GM10248 (cell line): ENCODE measurements at places on chromosomes 11 and 22.
A peak's percentile ranks its signal among the peaks of the same experiment; 100 is the strongest.

- no peak for DNase-seq
Measured at GRCh38 chr11:3104051-3104714, 47.0 kb upstream of the CARS1 start.

DNA sequence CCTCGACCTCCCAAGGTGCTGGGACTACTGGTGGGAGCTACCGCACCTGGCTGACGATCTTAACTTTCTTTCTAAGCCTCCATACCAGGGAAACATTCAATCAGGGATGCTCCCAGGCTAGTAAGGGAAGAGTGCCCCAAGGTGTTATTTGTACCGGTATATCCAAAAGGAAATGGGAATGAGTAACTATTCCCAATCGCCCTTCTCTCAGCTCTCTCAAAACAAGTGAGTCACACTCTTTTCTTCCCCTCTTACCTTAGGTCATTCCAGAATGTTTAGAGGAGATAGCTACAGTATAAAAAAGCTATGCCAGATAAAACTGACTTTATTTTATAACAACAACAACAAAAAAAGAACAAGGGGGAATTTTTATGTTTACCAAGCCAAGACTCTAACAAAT is 13.7 kb downstream of the DCDC1 start:
- DNase-seq = no peak

GRCh38 chr22:25777870-25778269 is 35.9 kb downstream of the MYO18B start:
- peak; percentile 51 for DNase-seq

- DNase-seq = no peak
Measured at GRCh38 chr11:114929351-114930000, 251.1 kb downstream of the NXPE2 start.

GRCh38 chr11:68870470-68870869 is 28.8 kb upstream of the CPT1A start:
- DNase-seq = no peak

GRCh38 chr11:41121600-41121999 is 337.9 kb downstream of the LRRC4C start:
- DNase-seq = no peak

GRCh38 chr11:4044976-4045646 is 49.5 kb upstream of the RRM1 start:
- no peak for DNase-seq

DNA sequence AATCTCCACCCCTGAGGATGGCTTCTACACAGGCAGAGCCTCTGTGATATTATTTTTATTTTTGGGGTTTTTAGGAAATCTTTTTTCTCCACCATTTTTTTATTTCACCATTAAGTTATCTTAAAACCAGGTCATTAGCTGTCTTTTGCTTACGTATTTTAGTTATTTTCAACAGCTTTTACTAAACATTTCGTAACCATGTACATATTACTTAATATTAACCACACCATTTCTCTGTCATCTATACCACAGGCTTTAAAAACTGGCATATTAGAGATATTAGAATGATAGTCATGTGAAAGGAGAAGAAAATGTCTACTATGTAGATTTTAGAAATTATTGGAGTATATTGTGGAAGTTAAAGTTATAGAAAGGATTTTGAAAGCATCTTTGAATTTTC is 37.4 kb downstream of the YAP1 start:
- no peak for DNase-seq

- no peak for DNase-seq
Measured at GRCh38 chr11:115275045-115275444, 229.2 kb downstream of the CADM1 start.

DNA sequence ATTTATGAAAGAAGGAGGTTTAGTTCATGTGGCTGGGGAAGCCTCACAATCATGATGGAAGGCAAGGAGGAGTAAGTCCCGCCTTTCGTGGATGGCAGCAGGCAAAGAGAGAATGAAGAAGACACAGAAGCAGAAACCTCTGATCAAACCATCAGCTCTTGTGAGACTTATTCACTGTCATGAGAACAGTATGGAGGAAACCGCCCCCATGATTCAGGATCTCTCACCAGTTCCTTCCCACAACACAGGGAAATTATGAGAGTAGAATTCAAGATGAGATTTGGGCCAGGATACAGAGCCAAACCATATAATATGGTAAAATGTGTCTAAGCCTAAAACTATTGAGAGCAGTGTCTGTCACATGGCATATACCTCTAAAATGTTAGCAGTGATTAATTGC is 503.8 kb upstream of the CCDC179 start:
- DNase-seq = no peak

GRCh38 chr11:1048375-1049070 is 12.0 kb upstream of the MUC6 start:
- DNase-seq = no peak

DNA sequence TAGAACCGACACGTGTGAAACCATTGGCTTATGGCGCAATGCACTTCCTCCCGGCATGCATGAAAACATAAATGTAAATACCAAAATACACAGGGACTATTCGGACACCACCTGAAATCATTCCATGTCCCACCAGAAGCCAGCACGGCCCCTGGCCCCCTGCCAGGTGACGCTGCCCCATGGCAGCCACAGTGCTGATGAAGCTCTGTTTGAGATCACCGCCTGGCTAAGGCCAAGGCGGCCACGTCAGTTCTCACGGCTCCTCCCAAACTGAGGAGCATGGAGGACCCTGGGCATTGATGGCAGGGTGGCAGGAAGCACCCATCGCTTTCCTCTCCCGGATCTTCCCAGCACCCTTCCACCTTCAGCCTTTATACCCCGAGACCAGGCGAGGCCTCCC is 89.5 kb downstream of the CDKN1C start:
- DNase-seq = no peak

- no peak for DNase-seq
Measured at GRCh38 chr11:30431127-30431814, 108.4 kb downstream of the ARL14EP start.

- no peak for DNase-seq
Measured at GRCh38 chr11:65226103-65226442, 35.7 kb upstream of the POLA2 start.

DNA sequence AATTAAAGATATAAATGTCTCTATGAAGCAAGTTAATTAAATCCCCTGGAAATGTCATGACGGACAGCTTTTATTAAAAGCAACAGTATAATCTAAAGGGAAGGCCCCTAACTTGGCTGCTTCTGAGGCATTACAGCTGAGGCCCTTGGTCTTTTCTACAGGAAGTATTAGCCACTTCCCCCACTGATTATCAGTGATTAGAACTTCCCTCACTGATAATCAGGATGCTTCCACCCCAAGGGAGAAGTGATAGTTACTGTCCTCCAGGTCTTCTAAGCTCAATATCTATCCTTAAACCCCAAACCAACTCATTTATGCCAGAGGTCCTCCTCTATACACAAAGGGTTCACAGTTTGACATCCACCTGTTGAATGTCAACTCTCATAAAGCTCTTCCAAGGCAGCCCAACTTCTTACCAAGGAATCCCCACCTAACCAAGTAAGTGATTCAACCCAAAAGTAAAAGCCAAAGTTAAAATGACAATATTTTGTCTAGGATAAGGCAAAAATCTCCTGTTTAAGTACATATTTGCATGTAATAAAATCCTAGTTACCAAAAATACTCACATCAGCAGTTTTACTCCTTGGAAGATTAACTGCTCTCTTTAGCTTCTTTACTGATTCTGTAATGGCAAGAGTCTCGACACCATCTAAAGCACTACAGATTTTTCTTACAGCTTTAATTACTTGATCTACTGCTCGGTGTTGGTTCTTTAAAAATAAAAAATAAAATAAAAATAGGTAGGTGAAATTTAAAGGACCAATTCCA is 58.6 kb upstream of the RPS13 start:
- DNase-seq = no peak
